Lung (tissue), 17 donors: ENCODE measurements at places on chromosomes 1 and 21. TPM values are rescaled to one million over a fixed set of nuclear protein-coding genes. Genes with fewer than 3 reads are reported as not detected.

C1QTNF12 gene
- 1.5 TPM for total RNA-seq

FMOD gene
- total RNA-seq = 46.3 TPM

ERO1B gene
- 15.3 TPM for total RNA-seq

RGSL1 gene
- not detected for total RNA-seq

RPE65 gene
- 0.09 TPM for total RNA-seq

TMEM82 gene
- not detected for total RNA-seq

RAB7B gene
- 16.2 TPM for total RNA-seq

CFAP74 gene
- total RNA-seq = 7.3 TPM
